ENCODE measurements at places on chromosomes 5 and 9.

DNA sequence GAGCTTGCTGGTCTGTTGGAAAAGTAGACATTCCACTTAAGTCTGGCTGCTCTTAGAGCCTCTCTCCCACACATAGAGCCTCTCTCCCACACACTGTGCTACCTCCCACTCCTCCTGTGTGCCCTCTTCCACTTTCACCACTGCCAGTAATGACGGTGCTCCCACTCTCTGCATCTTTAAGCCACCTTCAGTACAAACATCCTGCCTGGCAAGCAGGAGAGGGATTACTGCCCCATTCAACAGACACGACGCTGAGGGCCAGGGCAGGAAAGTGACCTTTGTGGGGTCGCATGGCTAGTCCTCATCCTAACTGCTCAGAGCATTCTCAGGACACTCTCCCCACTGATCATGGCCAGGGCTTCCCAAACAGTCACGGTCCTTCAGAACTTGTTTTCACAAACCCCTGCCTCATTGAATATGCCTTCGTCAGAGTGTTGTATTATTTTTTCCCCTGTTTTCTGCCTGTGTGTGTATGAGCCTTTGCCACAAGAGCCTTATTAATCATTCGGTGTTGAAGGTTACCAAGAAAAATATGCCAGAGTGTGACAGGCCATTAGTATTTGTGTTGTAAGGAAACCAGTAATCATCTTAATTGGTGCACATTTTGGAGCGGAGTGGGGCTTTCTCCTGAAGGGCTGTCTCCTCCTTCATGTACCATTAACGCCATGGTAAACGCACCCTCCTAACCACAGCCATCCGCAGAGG lies 87.1 kb upstream of the SAP30L start:
- no peak for DNase-seq

DNA sequence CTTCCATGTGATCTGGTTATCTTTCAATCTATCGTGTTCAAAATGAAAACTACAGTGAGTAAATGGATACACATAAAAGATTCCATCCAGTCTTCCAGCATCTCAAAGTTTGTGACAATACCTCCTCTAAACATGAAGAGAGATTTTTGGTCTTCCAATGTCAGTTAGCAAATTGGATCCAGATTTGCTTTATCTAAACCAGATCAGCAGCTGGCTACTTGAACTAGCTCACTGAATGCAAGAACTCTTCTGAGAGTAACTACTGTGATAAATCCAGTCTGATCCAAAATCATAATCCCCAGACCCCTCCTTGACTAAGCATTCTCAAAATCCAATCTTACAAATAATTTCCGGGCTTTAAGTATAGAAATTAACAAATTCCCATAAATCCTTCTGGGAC lies 2177.9 kb upstream of the C9orf72 start:
- no peak for DNase-seq

GRCh38 chr5:154193701-154194121 lies 3.2 kb downstream of the GALNT10 start:
- no peak for DNase-seq

DNA sequence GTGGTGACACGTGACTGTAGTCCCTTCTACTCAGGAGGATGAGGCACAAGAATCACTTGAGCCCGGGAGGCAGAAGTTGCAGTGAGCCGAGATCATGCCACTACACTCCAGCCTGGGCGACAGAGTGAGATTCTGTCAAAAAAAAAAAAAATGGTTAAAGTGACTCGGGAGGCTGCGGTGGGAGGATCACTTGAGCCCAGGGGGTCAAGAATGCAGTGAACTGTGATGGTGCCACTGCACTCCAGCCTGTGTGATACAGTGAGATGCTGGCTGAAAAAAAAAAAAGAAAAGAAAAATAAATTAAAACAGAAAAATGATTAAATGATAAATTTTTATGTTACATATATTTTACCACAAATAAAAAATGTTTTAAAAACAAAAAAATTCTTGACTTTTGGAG lies 51.9 kb downstream of the KLF4 start:
- DNase-seq, result no peak

DNA sequence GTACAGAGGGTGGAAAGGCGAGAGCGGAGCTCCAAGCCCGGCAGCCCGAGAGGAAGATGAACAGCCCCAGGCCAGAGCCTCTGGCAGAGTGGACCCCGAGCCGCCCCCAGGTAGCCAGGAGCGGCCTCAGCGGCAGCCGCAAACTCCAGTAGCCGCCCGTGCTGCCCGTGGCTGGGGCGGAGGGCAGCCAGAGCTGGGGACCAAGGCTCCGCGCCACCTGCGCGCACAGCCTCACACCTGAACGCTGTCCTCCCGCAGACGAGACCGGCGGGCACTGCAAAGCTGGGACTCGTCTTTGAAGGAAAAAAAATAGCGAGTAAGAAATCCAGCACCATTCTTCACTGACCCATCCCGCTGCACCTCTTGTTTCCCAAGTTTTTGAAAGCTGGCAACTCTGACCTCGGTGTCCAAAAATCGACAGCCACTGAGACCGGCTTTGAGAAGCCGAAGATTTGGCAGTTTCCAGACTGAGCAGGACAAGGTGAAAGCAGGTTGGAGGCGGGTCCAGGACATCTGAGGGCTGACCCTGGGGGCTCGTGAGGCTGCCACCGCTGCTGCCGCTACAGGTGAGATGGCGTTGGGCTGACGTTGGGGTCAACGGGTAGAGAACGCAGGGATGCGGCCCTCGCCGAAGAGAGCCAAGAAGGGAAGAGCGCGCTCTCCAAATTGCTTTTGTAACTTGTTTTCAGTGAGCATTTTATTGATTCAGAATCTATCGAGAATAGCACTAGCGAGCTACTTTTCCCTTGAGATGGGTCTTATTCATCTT lies at the start of gene PTGER4:
TSS of gene PTGER4 (plus strand) at position 3 of the 769 bp plus-strand sequence. CDS start 1,079 bp downstream, outside the sequence.
- DNase-seq, result no peak

Measured in esophagus squamous epithelium (tissue), 5 donors.